PC-3 (cell line): ENCODE measurements at places on chromosomes 16 and 17.

DNA sequence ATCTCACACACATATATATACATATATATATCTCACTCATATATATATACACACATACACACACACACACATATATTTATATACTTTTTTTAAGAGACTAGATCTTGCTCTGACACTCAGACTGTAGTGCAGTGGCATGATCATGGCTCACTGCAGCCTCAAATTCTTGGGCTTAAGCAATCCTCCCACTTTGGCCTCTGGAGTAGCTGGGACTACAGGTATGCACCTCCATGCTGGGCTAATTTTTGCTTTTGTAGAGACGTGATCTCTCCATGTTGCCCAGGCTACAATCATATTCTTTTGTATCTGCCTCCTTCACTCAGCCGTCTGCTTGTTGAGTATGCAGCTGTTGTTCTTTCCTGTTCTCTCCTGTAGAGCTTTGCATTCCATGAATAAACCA lies 60.6 kb downstream of the HS3ST3B1 start:
- no peak for DNase-seq

- DNase-seq, result no peak
These were observed 25.4 kb downstream of the B9D1 start for GRCh38 chr17:19336938-19337711.

- DNase-seq, result no peak
These were observed 54.9 kb upstream of the DLX4 start for GRCh38 chr17:49914096-49914490.

DNA sequence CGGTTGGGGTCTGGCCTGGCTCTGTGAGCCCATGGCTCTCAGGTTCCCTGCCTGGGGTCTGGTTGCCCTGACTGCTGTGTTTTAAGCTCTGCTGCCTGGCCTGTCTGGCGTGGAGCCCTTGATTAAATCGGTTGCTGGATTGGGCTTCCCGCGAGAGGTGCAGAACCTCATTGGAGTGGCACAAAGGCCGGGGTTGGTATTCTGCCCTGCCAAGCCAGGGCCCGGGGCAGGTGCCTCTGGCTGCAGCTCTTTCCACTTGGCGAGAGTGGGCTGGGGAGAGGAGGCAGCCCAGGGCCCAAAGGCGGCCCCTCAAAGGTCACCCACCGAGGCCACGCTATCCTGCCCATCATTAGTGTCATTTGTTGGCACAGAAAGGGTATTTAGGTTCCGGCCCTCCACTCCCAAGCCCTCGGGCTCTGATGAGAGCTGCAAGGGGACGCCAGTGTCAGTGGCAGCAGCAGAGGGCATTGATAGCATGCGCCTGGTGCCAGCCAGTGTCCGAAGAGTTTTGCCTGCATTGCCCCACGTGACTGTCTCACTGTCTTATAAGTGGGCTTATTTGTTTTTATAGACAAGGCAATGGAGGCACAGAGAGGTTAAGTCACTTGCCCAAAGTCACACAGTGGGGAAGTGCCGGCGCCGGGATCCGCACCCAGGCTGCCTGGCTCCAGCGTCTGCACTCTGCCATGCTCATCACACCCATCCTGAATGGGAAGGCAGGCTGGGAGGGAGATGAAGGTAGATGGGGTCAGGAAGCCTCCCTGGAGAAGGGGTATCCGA lies 68.0 kb upstream of the CIBAR2 start:
- DNase-seq, result no peak

GRCh38 chr17:36597226-36597625 lies 4.2 kb upstream of the MRM1 start:
- DNase-seq, result no peak

DNA sequence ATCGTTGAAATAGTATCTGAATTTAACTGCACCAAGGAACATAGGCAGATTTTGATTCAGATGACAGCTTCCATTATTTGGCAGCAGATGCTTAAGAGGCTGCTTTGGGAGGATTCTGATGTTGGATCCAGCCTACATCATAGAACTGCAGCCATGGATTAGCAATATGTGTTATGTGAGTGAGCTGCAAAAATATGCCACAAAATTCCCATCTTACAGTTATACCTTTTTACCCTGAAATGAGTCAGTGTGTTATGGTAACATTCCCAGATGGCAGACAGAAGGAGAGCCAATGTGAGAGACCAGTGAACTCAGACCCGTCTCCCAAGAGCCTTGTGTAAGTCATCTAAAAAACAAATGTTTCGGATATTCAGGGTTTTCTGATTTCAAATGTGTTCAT lies 206.1 kb downstream of the CDH13 start:
- DNase-seq, result no peak

- peak; percentile 74 for DNase-seq
These were observed 32.4 kb downstream of the SMARCE1 start for GRCh38 chr17:40615068-40615840.

- no peak for DNase-seq
These were observed 32.8 kb downstream of the ARSG start for GRCh38 chr17:68324114-68324513.

DNA sequence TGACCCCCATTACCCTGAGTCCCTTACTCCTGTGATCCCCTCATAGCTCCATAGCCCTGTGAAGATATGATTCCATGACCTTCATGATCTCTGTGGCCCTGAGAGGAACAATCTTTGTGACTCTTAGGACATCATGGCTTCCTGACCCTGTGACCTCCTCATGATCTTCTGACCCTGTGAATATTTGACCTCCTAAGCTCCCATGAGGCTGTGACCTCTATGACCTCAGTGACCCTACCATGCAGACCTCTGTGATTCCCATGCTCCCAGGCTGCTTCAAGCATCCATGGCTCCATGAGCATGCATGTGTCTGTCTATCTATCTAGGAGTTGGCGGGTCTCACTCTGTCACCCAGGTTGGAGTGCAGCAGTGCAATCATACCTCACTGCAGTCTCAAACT lies 12.1 kb downstream of the RIPOR1 start:
- no peak for DNase-seq

- no peak for DNase-seq
These were observed 1.3 kb upstream of the ALKBH5 start for GRCh38 chr17:18182110-18182977.

GRCh38 chr17:17665255-17665654 lies 16.0 kb upstream of the RAI1 start:
- no peak for DNase-seq

DNA sequence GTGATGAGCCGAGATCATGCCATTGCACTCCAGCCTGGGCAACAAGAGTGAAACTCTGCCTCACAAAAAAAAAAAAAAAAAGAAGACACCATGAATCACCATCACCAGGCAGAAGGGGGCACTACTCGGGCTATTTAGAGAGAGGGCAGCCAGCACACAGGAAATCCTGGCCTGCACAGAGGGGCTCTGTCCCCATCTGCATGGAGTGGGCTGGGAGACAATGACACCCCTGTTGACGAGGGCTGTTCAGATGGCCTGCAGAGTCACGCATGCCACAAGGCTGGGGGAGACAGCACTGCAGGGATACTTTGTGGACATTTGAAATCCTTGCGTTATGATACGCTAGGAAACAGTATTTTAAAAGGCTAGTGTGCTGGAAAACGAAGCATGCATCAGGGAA lies 48.3 kb downstream of the CUEDC1 start:
- no peak for DNase-seq

DNA sequence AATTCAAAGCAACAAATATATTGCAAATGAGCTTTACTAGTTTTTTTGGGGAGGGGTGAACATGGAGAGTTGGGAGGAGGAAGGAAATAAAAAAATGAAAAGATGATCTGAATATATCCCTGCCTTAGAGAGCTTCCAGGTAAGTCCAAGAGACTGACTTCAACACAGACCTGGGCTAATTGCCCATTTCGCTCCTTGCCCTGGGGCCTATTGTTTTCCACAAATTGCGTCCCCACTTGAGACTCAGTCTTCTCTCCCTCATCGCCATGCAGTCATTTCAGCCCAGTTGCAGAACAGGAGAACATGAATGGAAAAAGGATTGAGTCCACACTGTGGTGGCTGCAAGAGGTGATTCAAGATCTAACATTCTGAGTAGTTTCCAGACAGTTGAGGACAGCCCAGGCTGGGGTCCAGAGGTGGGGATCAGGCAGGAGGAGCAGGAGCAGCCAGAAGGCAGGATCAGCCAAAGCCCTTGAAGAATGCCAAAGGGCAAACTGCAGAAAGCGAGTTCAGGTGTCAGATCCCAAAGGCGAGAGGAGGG lies 21.6 kb upstream of the TOB1 start:
- no peak for DNase-seq

GRCh38 chr17:67517325-67517724 lies 140.2 kb downstream of the PITPNC1 start:
- no peak for DNase-seq

DNA sequence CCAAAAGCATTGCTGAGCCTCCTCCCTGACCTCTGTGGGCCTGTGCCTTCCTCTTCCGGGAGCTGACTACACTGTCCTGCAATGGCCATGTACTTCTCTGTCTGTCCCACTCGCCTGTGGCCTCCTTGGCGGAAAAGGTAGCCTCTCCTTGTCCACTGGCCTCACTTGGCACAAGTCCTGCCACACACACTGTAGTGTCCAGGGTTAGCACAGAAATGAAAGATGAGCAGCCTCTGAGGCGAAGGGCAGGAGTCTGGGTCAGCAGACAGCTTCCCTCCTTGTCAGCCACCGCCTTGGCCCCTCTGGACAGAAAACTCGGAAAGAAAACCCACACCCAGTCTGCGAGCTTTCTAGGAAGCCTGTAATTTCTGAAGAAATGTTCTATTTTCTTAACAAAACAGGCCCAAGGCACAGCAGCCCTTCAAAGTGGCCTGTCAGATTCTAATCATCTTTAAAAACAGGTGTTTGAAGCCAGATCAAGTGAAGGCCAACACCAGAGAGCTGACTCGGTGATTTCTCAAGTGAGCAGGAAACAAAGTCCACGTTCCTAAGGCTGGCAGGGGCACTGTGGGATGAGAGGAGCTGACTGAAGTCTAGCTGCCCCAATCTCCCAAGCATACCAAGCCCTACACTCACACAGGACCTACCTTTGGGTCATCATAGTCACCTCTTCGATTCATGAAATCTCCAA lies 67.2 kb downstream of the GTF3C1 start:
- DNase-seq, result no peak

DNA sequence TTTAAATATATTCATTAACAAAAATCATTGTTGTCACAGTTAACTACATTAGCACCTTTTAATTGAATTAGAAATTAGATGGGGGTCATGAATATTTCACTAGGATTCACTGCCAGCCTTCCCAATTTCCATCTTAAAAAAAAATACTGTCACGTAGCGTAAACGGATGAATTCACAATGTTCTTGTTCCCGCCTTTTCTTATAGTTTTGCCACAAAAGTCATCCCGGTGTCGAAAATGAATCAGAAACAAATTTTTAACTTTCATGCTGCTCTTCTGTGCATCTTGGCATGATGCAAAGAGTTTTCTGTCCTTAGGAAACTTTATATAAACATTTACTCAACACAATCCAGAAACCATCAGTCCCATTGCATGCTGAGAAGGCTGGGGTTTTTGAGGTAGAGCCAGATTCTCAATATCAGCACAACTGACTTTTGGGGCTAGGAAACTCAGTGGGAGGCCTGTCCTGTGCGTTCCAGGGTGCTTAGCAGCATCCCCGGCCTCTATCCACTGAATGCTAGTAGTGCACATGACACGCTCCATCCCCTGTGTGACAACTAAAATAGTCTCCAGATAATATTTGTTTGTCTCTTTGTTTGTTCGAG lies 252.9 kb upstream of the XYLT1 start:
- no peak for DNase-seq

DNA sequence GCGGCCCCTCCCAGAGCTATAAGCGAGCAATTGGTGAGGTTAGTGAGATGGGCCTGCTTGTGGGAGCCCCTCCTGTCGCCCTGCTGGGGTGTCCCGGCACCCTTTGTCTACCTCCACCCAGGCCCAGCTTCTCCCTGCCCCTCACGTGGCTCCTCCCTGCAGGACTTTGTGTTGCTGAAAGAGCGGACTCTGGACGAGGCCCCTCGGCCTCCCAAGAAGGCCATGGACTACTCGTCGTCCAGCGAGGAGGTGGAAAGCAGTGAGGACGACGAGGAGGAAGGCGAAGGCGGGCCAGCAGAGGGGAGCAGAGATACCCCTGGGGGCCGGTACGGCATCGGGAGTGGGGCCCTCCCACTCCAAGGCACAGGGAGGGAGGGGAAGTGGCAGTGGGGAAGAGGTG lies 6.1 kb upstream of the C17orf107 start:
- DNase-seq, result no peak

DNA sequence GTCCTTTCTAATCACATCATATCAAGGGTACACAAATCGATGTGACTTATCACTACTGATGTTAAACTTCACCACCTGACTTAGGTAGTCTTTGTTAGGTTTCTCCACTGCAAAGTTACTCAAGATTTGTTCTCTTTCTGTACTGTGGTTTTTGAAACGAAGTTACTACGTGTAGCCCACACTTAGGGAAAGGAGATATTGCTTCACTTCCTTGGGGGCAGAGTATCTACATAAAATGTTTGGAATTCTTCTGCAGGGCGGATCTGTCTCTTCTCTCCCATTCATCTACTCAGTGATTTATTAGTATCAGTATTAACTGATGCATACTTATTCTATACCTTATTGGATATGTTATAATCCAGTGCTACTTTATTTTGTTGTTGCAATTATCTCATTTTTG lies 403.6 kb upstream of the MON1B start:
- peak; percentile 44 for DNase-seq

DNA sequence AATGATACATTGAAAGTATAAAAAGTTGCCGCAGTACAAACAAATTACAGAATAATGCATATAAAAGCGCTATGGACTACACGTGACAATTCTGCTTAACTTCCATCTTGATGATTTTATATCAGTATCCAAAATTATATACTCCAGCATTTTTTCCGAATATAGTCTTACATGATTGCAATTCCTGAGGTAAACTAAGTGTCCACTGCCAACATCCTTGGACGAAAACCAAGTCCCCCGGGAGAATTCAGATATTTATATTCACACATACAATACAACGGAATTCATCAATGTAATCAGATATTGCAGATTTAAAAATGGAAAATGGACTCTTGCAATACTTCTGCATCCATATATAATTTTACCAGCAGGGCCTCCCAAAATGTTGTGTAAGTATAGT lies 8.9 kb upstream of the MYH11 start:
- no peak for DNase-seq

DNA sequence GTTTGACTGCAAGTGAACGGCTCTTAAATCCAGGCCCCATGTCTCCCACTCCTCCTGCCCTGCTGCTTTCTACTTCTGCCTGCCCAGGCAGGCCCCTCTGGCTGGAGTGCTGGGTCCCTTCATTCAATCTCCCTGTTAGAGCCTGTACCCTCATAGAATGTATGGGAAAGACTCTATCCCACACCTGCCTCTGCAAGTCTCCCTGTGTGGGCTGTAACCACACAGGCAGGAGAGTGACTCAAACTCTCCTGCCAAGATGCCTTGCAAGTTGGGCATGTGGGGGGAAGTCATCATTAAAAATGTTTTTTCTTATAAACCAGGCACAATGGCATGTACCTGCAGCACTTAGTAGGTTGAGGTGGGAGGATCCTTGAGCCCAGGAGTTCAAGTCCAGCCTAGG lies 77.5 kb downstream of the PLXDC1 start:
- DNase-seq, result no peak

DNA sequence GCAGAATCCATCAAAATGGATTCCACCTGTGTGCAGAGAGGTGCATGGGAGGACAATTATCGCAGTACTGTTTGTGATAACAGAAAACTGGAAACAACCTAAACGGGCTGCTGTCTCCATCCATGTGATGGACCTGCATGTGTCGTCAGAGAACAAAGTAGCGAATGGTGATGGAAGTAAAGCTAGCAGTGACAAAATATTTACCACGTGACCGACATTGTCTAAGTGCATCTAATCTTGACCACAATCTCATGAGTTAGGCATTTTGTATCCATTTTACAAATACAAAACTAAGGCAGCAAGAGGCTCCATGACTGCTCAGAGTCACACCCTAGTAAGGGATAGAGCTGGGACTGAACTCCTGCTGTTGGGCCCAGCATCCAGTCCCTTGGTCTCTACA lies 187.3 kb downstream of the LGALS9B start:
- no peak for DNase-seq
